ENCODE measurements at places on chromosomes 5 and 9. TPM values are rescaled to one million over a fixed set of nuclear protein-coding genes. Genes with fewer than 3 reads are reported as not detected.
A peak's percentile ranks its signal among the peaks of the same experiment; 100 is the strongest.

GRCh38 chr5:57751710-57752109 lies 269.1 kb upstream of the ACTBL2 start:
- peaks cover 4% of the 10 kb centered on the region for H3K36me3 ChIP-seq
- H3K4me1 ChIP-seq = peaks cover 16% of the 10 kb centered on the region
- no peak overlapping the region for H3K4me3 ChIP-seq

GRCh38 chr9:134175808-134176598 lies 11.6 kb upstream of the RNU6ATAC start:
- peaks cover 48% of the 10 kb centered on the region for H3K27me3 ChIP-seq
- no peak overlapping the region for H3K27ac ChIP-seq
- peaks cover 7% of the 10 kb centered on the region for H3K4me1 ChIP-seq
- H3K4me3 ChIP-seq = no peak overlapping the region

- H3K27ac ChIP-seq = no peak overlapping the region
- no peak overlapping the region for H3K4me3 ChIP-seq
- H3K36me3 ChIP-seq = no peaks in the 10 kb centered on the region
- H3K4me1 ChIP-seq = no peaks in the 10 kb centered on the region
Measured at GRCh38 chr5:77853353-77853907, 77.3 kb upstream of the TBCA start.

- DNase-seq = no peak
- no peaks in the 10 kb centered on the region for H3K36me3 ChIP-seq
- peak overlapping the region; percentile 67 for H3K4me3 ChIP-seq
- no peaks in the 10 kb centered on the region for H3K27me3 ChIP-seq
- no peak overlapping the region for H3K27ac ChIP-seq
Measured at GRCh38 chr9:123267481-123268198, 746 bp downstream of the STRBP start.

GRCh38 chr5:135667204-135667603 lies 88.4 kb upstream of the CXCL14 start:
- DNase-seq = no peak
- no peak overlapping the region for H3K4me3 ChIP-seq
- peaks cover 9% of the 10 kb centered on the region for H3K4me1 ChIP-seq
- H3K27me3 ChIP-seq = no peaks in the 10 kb centered on the region

DNA sequence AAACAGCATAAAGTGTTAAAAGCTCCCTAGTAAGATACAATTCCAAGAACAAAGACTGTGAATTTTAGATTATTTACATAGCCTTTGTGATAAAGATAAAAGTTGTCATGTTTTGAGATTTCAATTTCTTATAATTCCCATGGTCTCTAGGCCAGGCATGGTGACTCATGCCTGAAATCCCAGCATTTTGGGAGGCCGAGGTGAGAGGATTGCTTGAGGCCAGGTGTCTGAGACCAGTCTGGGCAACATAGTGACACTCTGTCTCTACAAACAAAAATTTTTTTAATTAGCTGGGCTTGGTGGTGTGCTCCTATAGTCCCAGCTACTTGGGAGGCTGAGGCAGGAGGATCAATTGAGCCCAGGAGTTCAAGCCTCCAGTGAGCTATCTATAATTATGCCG lies 48.1 kb downstream of the BDP1 start:
- no peaks in the 10 kb centered on the region for H3K27me3 ChIP-seq
- DNase-seq = no peak
- no peaks in the 10 kb centered on the region for H3K4me1 ChIP-seq

Gene STPG3
- not detected for total RNA-seq

Gene AIF1L
- total RNA-seq = 4.1 TPM

Gene P4HA2
- total RNA-seq = 91.1 TPM

DNA sequence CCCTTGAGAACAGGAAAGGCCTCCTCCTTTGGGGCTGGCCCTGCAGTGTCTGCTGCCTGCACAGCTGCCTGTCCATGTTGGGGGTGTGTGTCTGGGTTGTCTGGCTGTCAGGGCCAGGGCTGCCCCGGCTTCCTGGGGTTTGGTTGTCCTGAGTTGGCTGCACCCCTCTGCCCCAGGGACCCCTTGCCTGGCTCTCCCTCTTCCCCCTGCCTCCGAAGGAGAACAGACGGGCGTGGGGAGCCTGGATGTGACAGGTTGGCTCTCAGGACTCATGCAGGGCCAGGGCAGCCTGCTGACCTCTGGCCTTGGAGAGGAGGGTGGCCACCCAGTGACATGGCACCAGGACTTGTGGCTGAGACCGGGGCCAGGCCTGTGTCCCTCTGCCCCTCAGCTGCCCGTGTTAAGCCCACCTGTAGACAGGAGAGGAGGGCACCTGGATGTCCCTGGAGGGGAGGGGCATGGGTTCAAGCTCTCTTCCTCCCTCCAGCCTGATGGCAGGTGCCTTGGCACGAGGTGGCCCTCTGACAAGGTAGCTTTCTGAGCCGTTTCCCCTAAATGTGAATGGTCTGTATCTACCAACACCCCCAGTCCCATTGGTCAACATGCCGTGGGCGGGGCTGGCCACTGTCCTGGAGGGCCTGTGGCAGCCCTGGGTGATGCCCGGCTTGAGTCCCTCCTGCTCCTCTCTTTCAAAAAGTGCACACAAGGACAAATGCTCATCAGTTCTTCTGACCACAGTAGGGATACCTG lies 34.9 kb downstream of the WNK2 start:
- DNase-seq = no peak
- H3K27ac ChIP-seq = no peak overlapping the region

- H3K27ac ChIP-seq = no peak overlapping the region
- no peak overlapping the region for H3K4me3 ChIP-seq
- peaks cover 25% of the 10 kb centered on the region for H3K4me1 ChIP-seq
- DNase-seq = peak; percentile 77
- no peaks in the 10 kb centered on the region for H3K27me3 ChIP-seq
- no peaks in the 10 kb centered on the region for H3K36me3 ChIP-seq
Measured at GRCh38 chr5:72141440-72142355, 34.4 kb downstream of the MAP1B start.

Data from MCF 10A (cell line).